ENCODE measurements at places on chromosomes 2 and 18. TPM values are rescaled to one million over a fixed set of nuclear protein-coding genes. Genes with fewer than 3 reads are reported as not detected.

The GATA6 gene
- polyA plus RNA-seq: not detected

The FBXO36 gene
- polyA plus RNA-seq: 0.72 TPM

DNA sequence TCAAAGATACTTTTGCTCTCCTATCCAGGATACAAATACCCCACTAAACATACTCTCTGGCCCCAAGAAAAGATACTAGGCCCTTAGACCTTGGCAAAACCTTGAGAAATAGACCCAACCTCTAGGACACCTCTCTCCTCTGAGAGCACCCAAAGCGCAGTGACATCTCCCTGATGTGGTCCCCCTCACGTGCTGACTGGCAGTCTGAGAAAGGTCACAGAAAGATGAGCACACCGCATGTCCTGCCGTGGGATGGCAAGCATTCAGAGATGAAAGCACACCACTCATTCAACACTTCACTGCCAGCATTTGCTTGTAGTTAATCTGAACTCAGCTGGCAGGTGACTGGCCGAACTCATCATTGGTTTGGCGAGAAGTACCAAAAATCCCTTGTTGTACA is 6.1 kb upstream of the TBC1D8 start:
- no peak overlapping the region for H3K4me3 ChIP-seq
- no peak for DNase-seq
- H3K4me1 ChIP-seq: peaks cover 22% of the 10 kb centered on the region
- no peaks in the 10 kb centered on the region for H3K36me3 ChIP-seq
- H3K27ac ChIP-seq: no peak overlapping the region

DNA sequence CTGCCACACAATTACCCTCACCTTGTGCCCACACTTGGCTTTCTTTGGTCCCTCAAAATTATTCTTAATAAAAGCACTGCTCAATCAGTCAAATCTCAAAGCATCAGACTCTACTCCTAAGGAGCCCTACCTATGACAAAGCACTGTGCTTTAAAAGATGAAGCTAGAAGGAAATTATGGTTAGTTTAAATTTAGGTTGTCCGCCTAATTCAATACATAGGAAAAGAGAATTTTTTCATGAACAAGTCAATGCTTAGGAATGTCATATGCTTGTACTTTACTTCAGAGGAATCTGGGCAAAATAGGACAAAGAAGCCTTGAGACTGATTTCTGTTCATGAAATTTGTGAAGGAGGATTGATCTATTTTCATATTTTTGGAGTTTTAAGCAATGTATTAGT is 726.4 kb upstream of the CDH2 start:
- H3K4me3 ChIP-seq: no peak overlapping the region
- H3K36me3 ChIP-seq: no peaks in the 10 kb centered on the region
- H3K27me3 ChIP-seq: no peaks in the 10 kb centered on the region
- no peaks in the 10 kb centered on the region for H3K4me1 ChIP-seq
- no peak overlapping the region for H3K27ac ChIP-seq
- no peak for DNase-seq

GRCh38 chr2:97907369-97908100 is 88.2 kb downstream of the TMEM131 start:
- H3K4me3 ChIP-seq: no peak overlapping the region
- peaks cover 31% of the 10 kb centered on the region for H3K4me1 ChIP-seq
- peaks cover 44% of the 10 kb centered on the region for H3K36me3 ChIP-seq
- H3K27ac ChIP-seq: no peak overlapping the region
